ENCODE measurements at places on chromosomes 5 and 9. TPM values are rescaled to one million over a fixed set of nuclear protein-coding genes. Genes with fewer than 3 reads are reported as not detected.

Gene THBS4
- polyA plus RNA-seq = 0.68 TPM

- H3K4me3 ChIP-seq = no peak overlapping the region
- H3K4me1 ChIP-seq = peaks cover 2% of the 10 kb centered on the region
- H3K27me3 ChIP-seq = no peaks in the 10 kb centered on the region
- peak; percentile 2 for DNase-seq
Measured at GRCh38 chr5:93800988-93801811, 59.8 kb upstream of the POU5F2 start.

Gene DIPK1B
- not detected for polyA plus RNA-seq

DNA sequence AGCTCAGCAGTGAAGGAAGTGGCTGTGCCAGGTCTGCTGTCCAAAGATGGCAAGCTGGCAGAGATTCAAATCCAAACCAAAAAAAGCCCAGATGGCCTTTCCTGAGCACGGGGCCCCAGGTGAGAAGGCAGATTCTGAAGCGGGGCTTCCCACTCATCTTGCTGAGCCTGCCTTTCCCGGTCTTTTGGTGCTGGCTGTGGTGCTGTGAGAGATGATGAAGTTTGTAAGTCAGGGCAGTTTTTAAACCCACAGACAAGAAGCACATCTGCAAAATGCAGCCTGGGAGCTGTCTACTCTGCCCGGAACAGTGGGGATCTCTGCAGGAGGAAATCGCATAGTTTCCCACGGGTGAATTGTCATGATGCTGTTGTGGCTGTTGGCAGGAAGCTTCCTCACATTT lies 85.0 kb upstream of the IRX4 start:
- no peaks in the 10 kb centered on the region for H3K27me3 ChIP-seq
- no peak overlapping the region for H3K27ac ChIP-seq
- no peak for DNase-seq
- no peak overlapping the region for H3K4me3 ChIP-seq
- H3K4me1 ChIP-seq = no peaks in the 10 kb centered on the region

DNA sequence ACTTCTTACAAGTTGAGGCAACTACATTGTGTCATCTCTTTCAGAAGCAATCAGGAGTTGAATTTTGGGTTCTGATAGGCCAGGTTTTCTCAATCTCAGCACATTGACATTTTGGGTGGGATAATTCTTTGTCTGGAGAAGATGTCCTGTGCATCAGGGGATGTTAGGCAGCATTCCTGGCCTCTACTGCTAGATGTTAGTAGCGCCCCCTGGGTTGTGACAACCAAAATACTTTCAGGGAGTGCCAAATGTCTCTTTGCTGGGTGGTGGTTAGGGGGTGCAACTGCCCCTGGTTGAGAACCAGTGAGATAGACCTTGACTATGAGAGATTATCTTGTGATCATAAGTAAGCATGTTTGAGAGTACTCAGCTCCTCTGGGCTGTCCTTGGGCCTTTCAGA lies 164.3 kb upstream of the KLF9 start:
- no peak overlapping the region for H3K4me3 ChIP-seq
- H3K4me1 ChIP-seq = peaks cover 6% of the 10 kb centered on the region
- no peaks in the 10 kb centered on the region for H3K36me3 ChIP-seq
- H3K27me3 ChIP-seq = no peaks in the 10 kb centered on the region
- no peak for DNase-seq
- no peak overlapping the region for H3K27ac ChIP-seq

Gene FOXD4L3
- not detected for polyA plus RNA-seq

Gene LRRC26
- polyA plus RNA-seq = not detected

Measured in naive thymus-derived CD8-positive, alpha-beta T cell (primary cell).